ENCODE measurements at places on chromosomes 1 and 21.

- DNase-seq: no peak
Measured at GRCh38 chr1:12342401-12343003, 112.7 kb downstream of the VPS13D start.

DNA sequence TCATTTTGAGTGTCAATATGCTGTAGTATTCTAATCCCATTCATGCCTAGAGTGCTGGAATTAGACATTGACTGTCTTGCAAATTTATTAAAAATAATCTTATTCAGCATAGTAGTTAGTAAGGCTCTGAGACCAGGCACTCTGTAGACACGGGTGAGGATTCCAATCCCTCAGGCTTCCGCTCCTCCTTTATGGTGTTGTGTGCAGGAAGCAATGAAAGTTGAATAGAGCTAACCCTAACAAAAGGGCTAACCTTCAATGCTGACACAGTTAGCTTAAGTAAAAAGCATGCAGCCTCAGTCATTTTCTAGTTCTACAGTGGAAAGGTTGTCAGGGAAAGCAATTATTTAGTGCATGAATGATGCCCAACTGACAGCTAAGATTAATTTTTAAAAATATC, 199.6 kb upstream of the SGIP1 start:
- no peak for DNase-seq

DNA sequence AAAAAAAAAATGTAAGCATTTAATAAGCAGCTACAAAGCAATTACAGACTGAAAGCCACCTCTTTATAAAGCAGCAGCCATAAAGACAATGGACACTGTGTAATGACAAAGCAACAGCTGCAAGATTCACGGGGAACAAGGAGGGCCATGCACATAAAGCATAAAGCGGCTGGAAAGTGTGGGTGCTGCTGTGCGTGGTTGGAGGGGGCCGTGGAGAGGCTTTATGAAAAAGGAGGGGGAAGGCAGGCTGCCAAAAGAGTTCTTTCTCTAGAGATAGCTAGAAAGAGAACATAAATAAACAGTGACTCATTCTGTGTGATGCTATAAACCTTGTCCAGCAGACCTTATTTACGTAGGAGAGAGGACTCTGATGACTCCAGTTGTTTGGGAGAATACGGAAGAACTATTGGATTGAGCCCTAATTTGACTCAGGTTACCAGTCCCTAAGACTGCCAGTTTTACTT, 49.3 kb downstream of the ADAMTS1 start:
- DNase-seq: no peak

DNA sequence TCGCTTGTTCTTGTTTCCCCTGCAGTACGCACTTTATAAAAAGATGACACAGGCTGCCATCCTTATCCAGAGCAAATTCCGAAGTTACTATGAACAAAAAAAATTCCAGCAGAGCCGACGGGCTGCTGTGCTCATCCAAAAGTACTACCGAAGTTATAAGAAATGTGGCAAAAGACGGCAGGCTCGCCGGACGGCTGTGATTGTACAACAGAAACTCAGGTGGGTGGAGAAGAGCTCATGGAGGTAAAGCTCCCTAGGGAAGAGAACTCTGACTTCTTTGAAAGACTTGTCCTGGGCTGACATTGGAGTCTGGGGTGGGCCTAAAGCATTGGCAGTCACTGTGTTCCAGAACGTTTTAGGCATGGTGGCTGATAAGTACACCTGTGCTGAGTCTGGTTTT, 19.9 kb upstream of the VAMP3 start:
- no peak for DNase-seq

- no peak for DNase-seq
Measured at GRCh38 chr1:3012456-3013291, 8.6 kb upstream of the ACTRT2 start.

DNA sequence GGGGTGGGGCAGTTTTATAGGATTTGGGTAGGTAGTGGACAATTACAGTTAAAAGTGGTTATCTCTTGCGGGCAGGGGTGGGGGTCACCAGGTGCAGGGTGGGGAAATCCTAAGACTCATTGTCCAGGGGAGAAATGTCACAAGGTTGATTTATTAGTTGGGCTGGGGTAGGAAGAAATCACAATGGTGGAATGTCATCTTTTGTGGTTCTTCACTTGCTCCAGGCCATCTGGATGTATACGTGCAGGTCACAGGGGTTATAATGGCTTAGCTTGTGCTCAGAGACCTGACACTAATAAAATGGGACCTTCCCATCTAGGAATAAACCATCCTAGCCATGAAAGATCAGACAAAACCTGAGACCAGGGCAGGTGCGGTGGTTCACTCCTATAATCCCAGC, 11.5 kb downstream of the TEX46 start:
- DNase-seq: no peak

- DNase-seq: no peak
Measured at GRCh38 chr1:172255223-172255560, 165.3 kb upstream of the C1orf105 start.

DNA sequence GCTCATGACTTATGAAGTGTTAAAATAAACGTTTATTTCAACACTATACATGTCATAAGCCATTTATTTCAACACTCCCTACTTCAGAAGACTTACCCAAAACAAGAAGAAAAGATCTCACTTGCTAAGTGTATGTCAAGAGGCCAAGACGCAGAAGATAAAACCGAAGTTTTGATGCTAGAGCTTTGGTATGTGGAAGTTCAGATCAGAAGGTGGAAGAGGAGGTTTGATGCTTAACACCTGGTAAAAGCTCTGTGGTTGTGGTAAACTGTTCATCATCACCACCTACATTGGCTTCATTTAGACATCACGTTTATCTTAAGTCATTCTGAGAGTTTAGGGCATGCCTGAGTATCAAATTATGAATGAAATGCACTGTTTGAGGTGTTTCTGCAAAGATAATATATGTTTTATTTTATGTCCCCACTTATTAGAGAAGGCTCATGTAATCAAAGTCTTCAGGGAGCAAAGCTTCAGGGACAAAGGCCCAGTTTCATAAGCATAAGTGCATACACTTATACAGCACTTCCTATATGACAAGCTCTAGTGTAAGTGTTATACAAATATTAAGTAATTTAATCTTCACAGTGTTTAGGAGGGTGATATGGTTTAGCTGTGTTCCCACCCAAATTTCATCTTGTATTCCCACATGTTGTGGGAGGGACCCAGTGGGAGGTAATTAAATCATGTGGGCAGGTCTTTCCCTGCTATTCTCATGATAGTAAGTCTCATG, 533.3 kb downstream of the PTBP2 start:
- no peak for DNase-seq

GRCh38 chr1:202661136-202661845, 49.0 kb downstream of the SYT2 start:
- no peak for DNase-seq

DNA sequence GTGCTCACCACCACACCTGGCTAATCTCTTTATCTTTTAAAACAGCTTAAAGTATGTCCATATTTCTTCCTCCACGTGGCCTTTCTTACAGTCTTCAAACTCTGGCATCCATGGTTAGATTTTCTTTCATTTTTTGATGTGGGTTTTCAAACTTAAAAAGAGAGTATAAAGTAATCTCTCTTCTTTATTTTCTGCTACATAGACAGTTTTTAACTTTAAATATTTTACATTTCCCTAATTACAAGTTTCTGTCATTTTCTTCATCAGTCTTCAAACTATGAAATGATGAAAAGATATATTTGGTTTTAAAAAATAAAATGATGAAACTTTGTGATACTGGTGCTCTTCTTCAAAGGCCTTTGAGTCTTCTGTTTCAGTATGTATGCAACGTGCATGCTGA, 143.5 kb upstream of the ESRRG start:
- no peak for DNase-seq

DNA sequence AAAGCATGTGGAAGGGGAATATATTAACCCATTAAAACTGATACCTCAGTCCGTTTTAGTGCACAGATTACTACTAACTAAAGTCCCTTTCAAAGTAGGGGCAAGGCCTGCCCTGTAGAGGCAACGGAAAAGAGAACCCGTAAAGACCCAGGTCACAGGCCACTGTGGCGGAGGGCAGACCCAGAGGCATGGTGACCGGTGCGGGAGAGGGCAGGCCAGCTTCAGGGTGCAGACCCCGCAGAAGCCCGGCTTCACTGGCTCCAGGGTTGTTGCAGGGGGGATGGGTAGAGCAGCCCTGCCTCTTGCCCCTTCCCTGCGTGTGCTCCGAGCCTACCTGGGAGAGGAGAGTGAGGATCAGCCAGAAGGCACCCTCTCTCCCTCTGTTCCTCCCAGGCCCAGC, 17.7 kb downstream of the CNTN2 start:
- no peak for DNase-seq

- DNase-seq: no peak
Measured at GRCh38 chr21:27953340-27954045, 986.6 kb upstream of the ADAMTS5 start.

- DNase-seq: no peak
Measured at GRCh38 chr21:41507521-41508414, at the start of gene TMPRSS2. TMPRSS2 (minus strand) TSS chr21:41508158; CDS start chr21:41498133, 10,025 bp downstream.

DNA sequence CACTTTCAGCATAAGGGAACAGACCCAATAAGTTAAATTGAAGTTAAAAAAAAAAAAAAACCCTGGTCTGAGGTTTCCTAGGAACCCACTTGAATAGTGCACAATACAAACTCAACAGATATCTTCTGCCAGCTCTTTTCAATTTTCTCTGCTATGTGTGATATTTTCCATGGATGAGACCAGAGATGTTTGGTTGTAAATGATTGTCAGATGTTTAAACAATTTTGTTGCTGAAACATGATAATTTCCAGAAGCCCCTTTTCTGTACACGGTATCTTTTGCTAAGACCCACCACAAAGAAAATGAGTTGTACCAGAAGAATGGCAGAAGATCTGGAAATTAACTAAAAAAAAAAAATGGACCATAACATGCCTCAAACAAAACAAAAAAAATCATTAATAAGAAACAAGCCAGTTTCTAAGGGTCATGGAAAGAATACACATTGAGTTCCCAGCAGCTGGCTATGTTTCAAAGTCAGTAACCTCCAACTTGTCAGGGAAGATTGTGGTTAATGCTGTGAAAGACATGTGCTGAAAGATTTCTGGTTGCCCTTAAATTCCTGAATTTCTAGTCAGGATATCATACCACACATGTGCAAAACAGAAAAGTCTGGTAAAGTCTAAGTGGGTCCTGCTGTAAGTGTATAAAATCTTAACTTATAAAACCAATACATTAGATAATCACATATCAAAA, 35.6 kb upstream of the MGST3 start:
- no peak for DNase-seq

DNA sequence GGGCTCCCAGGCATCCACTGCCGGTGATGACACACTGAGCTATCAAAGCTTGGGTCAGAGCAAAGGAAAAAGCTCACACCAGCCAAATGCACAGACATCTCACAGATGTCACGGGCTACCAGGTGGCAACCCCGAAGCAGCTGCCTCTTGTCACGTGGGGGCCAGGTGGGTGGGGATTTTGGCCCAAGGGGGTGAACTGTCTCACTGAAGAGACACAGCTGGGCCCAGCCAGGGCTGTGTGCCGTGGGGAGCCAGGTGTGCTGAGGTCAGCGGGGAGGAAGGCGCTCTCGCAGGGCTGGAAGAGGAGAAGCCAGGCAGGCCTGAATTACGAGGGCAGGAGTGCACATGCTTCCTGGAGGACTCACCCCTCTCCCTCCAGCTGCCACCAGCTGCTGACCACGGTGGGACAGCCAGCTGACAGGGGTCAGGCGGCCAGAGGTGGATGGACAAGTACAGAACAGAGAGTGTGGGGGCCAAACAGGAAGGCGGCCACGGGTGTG, 32.4 kb downstream of the KCNN3 start:
- DNase-seq: no peak

DNA sequence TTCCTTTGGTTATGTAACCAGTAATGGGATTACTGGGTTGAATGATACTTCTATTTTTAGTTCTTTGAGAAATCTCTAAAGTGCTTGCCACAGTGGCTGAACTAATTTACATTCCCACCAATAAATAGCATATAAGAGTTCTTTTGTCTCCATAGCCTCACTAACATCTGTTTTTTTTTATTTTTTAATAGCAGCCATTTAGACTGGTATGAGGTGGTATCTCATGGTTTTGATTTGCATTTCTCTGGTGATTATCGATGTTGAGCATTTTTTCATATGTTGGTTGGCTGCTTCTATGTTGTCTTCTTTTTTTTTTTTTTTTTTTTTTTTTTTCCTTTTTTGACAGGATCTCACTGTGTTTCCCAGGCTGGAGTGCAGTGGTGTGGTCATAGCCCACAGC, 132.6 kb upstream of the L1TD1 start:
- no peak for DNase-seq

GRCh38 chr1:35369922-35370671, 101.6 kb downstream of the ZMYM4 start:
- DNase-seq: no peak

DNA sequence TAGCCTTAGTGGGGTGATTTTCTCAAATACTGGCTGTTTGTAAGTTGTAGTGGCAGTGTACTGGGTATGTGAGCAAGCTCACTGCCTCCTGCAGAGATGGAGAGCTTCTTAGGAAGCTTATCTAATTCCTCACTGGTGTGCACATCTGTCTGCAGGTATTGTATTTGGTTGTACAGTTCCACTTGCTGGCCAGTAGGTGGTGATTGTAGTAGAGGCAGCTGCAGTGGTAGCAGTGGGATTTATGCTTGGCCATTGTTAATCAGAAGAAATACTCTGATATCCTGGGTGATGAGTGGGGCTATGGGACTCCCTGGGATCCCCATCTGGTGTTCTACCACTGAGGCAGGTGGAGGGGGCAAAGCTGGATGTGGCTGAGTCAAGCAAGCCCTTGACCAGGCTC, 276.1 kb upstream of the SPAG17 start:
- no peak for DNase-seq

GRCh38 chr1:39199593-39199992, 4.9 kb upstream of the MACF1 start:
- DNase-seq: no peak

- no peak for DNase-seq
Measured at GRCh38 chr1:47507881-47508701, 70.2 kb downstream of the FOXD2 start.

DNA sequence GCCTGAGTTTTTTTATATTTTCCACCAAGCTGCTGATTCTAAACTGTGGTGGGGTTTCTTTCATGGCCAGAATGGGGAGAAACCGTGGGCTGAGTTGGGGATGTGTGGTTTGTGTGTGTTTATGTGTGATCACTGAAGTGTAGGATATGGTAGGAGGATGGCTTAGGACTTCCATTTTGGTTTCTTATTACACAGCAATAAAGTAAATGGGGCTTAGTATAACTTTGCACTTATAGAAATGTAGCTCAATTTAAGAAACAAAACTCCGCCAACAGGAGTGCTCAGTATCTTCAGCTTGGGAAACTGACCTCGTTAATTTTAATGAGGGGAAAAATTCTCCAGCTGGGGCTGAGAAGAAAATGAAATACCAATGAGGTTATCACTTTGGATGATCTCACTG, 77.8 kb downstream of the PBX1 start:
- DNase-seq: no peak

DNA sequence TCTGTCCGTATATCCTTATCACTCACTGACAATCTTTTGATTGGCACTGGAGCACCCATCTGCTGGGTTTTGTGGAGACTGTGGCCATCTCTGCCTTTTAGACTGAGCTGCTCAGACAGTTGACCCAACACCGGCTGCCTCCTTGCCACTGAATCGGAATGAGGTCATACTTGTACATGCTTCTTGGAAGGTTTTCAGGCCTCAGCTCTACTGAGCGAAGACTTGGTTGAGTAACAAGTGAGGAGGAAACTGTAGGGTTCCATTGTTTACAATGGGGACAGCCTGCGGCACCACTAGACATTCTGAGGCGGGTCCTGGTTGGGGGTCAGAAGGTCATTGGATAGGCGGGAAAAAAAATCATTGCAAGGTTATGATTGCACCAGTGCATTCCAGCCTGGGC, 320.3 kb downstream of the KIF26B start:
- no peak for DNase-seq

GRCh38 chr1:94395231-94395630, 23.0 kb upstream of the ABCD3 start:
- DNase-seq: no peak
